D341Med (cell line): ENCODE measurements at places on chromosomes 4 and X.

DNA sequence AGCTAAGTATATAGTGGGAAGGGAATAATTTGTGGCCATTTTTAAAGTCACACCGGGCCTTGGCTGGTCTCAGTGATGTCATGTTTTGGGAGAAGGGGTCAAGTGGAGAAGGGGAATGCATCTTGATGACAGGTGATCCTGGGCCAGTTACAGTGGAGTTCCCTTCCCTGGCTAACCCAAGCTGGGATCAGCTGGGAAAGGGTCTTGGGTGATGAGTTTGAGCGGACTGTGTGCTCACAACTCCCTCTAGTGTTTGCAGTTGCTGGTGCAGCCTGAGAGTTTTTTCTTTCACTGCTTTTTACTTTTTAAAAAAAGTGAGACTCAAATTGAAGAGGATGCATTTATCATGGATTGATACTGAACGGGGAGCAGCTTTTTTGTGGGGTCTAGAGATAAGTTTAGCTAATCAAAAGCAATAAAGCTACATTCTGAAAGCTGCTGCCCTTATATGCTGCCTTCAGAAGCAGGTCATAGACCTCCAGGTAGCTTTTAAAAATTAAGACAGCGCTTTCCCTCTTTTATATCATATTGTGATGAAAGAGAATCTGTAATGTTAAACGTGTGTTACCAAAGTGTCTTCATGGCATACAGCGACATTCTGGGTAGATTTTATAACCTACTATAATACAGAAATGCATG, 164.7 kb downstream of the DCLK2 start:
- peak; percentile 75 for DNase-seq

GRCh38 chrX:151724563-151725337, 8.9 kb downstream of the FATE1 start:
- DNase-seq = no peak

DNA sequence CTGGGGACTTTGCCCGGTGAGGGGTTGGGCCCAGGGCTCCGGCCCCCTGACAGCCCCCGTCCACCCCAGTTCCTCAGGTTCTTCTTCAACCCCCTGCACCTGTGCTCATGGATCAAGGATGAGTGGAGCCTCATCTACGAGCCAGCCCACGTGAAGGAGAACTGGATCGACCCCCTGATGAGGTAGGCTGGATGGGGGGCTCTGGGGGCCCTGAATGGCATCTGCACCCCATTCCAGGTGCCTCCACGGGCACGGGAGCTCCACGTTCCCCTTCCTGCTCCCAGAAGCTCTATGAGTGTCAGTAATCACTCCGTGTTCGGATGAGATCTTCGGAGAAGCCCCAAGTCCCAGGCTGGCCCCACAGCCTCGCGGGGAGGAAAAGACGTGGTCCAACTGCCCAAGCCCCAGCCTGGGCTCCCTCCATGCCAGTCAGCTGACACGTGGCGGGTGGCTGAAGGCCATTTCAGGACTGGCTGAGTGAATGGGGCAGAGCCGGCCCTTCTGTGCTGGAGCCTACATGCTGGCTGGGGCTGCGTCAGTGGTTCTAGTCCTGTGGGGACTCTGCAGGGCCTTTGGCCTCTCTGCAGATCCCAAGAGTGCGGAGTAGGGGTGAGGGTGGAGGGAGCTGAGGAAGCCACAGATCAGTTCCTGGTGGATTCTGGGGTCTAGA, 24.4 kb downstream of the CFAP99 start:
- no peak for DNase-seq

GRCh38 chr4:14566518-14566917, 435.8 kb upstream of the CPEB2 start:
- DNase-seq = no peak

GRCh38 chr4:133145241-133145640, 3.9 kb upstream of the PCDH10 start:
- no peak for DNase-seq

- no peak for DNase-seq
Observed at GRCh38 chr4:57191523-57192034, 81.4 kb upstream of the IGFBP7 start.

DNA sequence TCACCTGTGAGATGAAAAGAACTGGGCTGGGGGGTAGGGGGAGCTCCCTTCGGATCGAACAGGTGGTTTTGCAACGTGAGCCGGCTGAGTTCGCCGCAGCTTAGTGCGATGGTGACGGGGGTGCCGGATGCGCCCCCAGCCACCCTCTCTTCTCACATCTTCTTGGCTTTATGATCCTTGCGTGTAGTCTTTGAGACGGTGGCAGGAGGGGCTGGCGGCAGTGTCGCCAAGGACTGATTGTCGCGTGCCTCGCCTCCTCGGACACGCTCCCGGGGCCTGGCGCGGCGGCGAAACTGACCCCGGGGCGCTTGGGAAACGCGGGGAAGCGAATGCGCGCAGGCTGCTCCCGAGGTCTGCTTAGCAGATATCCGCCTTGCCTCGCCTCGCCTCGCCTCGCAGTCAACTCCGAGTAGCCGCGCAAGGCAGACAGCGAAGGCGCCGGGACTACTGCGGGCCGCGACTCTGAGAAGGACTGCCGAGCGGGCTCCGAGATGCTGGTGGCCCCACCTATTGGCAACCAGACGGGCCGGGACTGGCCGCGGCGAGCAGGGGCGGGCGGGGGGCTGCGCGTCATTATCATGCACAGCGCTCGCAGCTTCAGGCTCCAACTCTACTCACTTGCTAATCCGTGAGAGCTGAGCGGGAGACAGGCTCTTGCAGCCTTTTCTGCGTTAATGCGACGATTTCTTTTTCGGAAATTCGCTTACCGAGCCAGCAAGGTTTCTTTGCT, 1.5 kb downstream of the GRID2 start:
- peak; percentile 89 for DNase-seq

GRCh38 chr4:8400632-8401325, 39.7 kb downstream of the ACOX3 start:
- DNase-seq = no peak

DNA sequence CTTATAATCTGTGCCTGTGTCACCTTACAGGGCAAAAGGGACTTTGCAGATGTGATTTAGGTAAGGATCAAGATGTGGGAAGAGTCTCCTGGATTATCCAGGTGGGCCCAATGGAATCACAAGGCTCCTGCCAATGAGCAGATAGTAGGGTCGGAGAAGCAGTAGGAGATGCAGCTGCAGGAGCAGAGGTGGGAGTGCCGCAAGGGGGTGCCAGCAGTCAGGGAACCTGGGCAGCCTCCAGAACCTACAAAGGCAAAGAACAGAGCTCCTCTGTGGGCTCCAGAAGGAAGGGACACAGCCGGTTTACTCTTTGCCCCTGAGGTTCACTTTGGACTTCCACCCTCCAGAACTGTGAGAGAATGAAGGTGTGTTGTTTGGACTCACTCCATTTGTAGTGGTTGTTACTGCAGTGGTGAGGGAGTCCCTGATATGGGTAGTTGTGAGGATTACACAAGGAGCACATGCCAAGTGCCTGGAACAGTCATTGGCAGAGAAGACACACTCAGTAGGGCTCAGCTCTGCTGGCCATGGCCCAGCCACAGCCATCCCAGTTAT, 318.5 kb downstream of the EVC2 start:
- DNase-seq = no peak

- no peak for DNase-seq
Observed at GRCh38 chr4:183887351-183887750, 17.8 kb upstream of the STOX2 start.

DNA sequence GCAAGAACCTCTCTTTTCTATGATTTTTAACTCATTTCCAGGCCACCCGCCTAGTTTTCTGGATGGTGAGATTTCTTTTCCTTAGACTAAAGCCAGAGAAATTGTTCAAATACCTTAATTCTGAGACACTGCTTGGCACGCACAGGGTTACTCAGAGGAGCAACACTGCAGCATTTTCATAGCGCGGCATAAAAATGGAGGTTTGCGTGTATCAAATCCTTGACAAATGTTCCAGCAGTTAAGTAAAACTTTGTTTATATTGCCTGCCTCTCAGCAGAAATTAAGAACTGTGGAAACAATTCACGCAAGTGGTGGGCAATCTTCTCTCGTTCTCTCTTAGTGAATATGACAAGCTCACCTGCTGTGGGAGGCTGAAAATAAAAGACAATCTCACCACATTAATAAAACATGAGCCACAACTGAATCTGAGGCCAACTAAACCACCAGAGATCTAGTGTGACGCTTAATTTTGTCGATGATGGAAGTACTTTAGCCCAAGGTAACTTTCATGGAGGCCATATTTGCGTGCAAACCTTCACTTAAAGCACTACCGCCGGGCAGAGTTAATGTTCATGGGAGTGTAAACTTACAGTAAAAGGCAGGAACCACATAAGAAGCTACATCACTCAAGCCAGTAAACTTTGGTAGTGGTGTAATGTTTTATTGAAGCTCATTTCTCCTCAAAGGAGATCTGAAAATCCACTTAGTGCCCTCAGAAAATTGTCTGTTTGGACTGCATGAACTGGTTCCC, 894.8 kb upstream of the EPHA5 start:
- DNase-seq = no peak

DNA sequence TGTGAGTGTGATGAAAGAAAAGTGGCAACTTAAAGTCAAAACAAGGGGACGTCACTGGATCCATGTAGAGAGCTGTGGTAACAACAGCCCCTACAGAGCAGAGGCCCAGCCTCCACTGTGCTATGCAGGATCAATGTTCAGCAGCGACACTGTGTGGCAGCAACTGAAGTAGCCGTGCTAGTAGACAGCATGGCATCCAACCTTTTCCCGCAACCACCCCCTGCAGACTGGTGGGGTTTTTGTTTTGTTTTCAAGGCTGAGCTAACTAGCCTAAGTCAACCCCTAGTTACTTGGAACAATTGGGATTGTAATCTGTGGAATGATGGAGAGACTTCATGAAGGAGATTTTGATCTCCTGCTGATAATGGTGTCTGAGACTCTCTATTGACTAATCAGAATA, 44.4 kb upstream of the PPARGC1A start:
- DNase-seq = no peak

DNA sequence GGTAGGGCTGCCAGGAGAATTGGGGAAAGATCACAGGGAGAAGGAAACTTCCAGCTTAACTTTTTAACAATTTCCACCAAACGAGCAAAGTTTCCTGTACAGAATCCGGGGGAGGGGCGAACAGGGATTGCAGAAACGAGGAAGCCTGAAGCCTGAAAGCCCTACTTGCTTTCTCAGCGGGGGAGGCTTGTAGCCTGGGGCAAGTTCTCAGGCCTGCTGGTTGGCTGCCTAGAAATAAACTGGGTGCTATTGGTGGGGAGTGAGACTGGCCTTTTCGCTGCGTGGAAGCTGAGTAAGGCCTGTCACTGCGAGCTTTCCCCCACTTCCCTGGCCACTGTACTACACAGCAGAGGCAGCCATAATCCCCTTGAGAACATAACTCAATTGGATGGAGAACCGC, 110.8 kb upstream of the ATP8A1 start:
- DNase-seq = no peak

GRCh38 chr4:19416146-19416545, 835.6 kb upstream of the SLIT2 start:
- no peak for DNase-seq

DNA sequence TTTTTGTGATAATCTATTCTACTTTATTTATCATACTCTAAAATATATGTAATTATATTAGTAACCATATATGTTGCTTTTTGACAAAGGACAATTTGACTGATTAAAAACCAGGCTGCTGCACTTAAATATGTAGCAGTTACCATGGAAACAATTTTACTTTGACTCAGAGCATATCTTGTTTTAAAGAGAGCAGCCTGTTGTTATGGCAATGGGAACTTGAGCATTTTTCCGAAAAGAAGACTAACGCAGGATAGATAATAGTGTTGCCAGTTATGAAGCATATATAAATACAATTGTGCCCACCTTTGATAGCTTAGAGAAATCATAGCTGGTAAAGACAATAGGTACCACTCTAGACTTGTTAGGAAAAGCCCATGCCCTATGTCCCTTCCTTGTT, 283.0 kb downstream of the GASK1B start:
- DNase-seq = no peak

GRCh38 chr4:181661090-181661489, 582.1 kb upstream of the TENM3 start:
- DNase-seq = no peak

- no peak for DNase-seq
Observed at GRCh38 chrX:41868392-41868977, 54.9 kb downstream of the CASK start.

DNA sequence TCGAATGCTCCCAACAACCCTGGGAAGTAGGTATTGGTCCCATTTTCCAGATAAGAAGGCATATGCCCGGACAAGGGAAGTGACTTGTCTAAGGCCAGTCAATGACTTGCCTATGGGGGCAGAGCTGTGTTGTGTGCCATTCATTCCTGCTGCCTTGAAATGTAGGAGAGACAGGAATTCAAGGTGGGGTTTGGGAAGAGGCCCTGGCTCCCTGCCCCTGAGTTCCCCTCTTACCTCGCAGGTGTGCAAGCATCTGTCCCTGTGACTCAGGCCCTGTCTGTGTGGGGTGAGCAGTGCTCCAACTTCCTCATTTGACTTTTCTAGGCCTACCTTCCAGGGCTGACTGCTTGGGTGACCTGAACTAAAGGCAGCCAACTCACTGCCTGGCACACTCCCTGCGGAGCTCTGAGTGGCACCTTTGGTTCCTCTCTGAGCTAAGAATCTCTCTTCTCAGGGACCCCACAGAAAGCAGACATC, 5.1 kb downstream of the EFNB1 start:
- no peak for DNase-seq

- no peak for DNase-seq
Observed at GRCh38 chrX:68832101-68832416, 3.2 kb downstream of the EFNB1 start.

GRCh38 chrX:581720-582298, 48.8 kb upstream of the SHOX start:
- no peak for DNase-seq

GRCh38 chr4:185513489-185514181, 21.7 kb downstream of the PDLIM3 start:
- no peak for DNase-seq

GRCh38 chrX:7330971-7331746, 183.2 kb upstream of the PUDP start:
- no peak for DNase-seq

DNA sequence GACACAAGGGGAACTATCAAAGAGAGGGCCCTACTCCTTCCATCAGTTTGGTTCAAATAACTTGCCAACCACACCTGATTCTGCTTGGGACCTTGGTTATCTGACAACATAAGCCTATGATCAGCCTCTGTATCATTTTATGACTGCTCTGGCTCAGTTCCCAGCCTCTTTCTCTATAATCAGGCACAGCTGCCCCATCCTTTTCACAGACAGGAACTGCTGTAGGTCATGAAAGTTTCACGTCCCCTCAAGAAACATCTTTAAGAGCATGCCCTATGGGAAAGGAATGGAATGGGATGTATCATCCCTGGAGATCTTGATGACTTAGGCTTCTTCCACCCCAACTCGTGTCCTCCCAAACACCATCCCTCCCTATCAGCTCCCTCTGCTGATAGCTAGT, 243.4 kb downstream of the AR start:
- no peak for DNase-seq
